RWPE1 (cell line): ENCODE measurements at places on chromosomes 5 and 9.

DNA sequence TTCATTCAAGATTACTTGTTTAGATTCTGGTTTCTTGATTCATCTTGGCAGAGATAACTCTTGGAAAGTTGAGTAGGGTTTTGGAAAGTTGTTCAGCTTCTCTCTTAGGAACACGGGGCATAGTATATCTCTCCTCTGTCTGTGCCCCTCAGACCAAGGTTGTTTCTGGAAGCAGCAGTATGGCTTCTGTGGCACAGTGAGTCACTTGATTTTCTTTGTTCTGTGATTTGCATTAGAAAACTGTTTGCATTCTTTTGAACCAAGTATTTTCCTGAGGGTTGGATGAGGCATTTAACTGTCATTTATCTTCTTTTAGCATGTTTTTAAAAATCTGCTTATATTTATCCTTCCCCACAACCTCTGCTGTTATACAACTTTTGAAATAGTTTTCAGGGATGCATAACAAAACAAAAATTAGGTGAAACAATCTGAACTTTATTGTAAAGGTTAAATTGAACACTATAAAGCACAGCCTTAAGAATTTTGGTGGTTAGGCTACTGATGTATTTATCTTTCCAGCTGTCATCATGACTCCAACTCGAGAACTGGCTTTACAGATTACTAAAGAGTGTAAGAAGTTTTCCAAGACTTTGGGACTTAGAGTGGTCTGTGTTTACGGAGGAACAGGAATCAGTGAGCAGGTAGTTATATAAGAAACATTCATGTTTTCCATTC, 26.5 kb downstream of the DDX46 start:
- DNase-seq: no peak

DNA sequence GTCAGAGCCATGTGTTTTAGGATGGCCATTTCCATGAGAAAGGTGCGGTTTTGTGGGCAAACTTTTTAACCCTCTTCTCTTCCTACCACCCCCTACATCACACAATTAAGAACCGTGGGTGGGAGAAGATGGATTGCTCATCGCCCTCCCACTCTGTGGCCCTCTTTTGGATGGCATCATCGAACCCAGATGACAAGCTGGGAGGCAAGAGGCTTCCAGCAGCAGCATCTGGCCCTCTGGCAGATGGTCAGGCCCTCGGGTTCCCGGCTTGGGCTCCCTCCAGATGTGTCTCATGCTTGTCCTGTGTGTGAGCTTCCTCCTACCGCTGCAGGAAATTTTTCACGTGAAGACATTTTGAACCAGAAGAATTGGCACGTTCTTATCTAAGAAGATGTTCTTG, 199.9 kb downstream of the EBF1 start:
- DNase-seq: no peak

DNA sequence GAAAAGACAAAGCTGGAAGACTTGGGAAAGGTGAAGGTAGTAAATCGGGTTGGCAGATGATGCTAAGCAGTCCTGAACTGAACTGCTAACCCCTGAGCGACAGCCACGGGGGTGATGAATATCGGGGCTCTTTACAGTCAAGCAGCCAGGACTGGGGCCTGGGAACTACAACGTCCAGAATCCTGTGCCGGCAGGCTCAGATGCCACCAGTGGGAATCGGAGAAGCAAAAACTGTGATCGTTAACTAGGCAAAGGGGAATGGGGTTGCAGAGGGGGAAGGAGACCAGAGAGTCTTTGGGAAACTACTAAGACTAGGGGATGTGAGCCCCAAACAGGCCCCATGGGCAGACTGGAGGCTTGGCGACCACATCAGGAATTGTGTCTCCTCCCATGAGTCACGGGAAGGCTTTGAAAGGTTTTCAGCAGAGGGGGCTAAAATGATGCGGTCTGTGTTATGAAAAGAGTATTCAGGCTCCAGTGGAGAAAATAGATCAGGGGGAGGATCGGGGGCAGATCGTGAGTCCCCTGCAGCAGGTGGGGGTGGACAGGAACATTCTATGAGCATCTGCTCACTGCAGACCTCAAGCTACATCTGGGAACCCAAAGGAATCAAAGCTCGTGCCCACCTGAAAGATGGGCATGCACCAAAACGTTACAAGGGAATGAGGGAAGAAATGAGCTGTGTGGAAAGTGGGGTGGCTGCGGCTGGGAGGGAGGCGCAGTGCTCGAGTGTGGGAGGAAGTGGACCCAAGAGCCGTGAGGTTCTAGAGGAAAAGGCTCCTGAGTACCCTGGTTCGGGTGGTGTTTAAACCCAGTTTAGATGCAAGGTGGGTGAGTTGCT, 53.8 kb downstream of the HRH2 start:
- DNase-seq: no peak

GRCh38 chr5:76641514-76642120, 18.4 kb upstream of the F2RL2 start:
- DNase-seq: peak; percentile 63

DNA sequence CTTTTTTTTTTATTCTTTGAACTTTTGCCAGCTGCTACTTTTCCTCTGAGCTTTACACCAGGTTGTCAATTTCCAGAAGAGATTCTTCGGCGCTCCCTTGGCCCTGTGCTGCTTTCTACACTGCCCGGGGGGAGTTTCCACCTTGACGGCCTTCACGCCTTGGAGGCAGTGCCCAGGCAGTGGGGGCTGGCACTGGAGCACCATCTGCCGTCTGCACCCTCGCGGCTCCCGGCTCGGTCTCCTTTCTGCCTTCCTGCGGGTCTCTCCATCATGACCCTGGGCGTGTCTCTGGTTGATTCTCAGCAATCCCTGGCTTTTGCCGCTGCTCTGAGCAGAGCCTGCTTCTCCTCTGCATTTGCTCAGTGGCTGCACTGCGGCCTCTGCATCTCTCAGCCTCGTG, 2.9 kb downstream of the SLC6A18 start:
- DNase-seq: no peak

GRCh38 chr9:112743216-112743836, 7.2 kb upstream of the SNX30 start:
- no peak for DNase-seq

DNA sequence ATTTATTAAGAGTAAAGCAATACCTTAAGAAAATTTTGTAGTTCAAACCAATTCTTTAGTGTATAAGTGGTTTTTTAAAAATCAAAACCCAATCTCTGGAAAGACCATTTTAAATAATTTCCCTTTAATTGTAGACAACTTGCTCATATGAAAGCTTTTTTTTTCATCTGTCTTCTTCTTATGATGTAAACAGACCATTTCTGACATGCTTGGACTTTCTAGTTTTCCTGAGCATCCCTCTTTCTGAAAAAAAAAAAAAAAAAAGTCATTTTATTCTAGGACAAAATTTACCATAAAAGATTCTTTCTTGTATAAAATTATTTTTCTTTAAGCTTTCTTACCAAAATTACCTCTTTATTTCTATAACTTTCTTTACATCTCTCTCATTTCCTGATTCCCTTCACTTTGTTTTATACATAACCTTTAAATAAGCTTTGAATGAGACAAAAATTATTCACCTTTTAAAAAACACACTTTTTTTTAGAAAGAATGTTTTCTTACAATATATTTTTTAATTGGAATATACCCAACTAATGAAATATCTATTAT, 67.5 kb downstream of the COL15A1 start:
- DNase-seq: no peak

GRCh38 chr5:144356489-144356888, 185.8 kb downstream of the KCTD16 start:
- DNase-seq: no peak

DNA sequence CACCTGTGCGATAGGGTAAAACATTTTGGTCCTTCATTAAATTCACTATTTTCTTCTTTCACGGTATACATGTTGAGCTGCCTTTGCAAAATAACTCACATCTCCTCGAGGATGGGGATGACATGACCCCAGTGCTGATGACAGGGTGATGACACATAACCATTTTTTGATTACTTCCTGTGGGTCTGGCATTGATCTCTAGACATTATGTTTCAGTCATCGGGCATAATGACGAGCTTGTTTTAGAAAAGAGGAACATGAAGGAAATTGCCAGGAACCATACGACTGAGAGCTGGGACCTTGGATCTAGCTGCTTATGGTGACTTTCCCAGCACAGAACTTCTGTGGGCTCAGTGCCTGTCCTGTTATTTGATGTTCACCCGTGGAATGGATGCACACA, 25.2 kb downstream of the COL5A1 start:
- DNase-seq: peak; percentile 91

GRCh38 chr5:177963966-177964365, 32.1 kb downstream of the PROP1 start:
- no peak for DNase-seq

- no peak for DNase-seq
Observed at GRCh38 chr9:23586906-23587305, 239.1 kb downstream of the ELAVL2 start.

- no peak for DNase-seq
Observed at GRCh38 chr9:69933445-69933844, 110.2 kb upstream of the MAMDC2 start.

DNA sequence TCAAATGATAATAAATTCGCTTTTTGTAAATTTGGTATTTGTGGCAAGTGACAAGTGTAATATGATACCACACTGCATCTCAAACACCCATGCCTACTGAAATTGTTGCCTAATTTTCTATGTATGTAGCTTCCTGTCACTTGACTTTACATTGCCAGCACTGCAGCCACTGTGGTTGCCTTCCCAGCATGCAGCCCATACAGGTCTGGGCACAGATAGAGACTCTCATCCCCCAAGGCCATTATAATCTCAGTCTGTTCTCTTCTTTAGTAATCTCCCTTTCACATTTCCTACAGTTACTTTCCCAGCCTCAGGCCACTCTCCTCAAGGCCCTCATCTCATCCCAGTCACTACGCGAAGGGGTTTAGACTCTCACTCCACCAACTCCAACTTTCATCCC, 1200.6 kb downstream of the PTPRD start:
- no peak for DNase-seq

- DNase-seq: no peak
Observed at GRCh38 chr5:52043543-52043942, 660.3 kb downstream of the ISL1 start.

DNA sequence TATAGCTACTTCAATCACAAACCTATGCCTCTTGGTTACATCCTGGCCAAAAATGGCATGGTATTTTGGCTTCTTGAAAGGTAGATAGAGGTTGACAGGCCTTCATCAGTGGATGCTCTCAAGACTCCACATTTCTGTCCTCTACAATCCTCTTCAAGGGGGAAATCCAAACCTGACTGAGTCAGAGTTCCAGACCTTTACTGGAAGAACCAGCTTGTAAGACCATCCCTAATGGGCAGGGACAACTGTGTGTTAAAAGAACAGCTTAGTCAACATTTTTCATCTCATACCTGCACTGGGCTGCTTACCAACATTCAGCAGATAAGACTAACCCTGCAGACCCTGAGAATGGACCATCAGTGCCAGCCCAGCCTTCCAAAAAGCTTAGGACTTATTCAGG, 155.7 kb downstream of the CDK5RAP2 start:
- DNase-seq: peak; percentile 21

- DNase-seq: peak; percentile 76
Observed at GRCh38 chr5:150801117-150801927, 22.8 kb downstream of the SMIM3 start.

DNA sequence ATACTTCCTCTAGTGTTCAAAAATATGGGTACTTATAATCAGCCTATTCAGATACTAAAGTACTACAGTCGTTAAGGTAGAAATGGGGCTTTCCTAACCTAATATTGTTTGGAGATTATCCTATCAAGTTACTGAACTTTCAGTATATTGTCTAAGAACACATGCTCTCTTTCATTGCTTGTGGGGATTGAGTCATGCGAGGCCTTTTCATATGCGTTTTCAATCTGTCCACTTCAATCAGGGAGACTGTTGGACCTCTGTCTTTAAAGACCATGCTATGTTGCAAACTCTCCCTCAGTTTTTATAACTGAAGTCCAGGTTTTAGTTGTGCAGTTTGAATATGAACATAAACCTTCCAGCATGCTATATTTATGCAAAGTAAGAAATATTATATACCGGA, 15.0 kb downstream of the PRR16 start:
- no peak for DNase-seq

- peak; percentile 76 for DNase-seq
Observed at GRCh38 chr9:25678147-25678666, at the start of gene TUSC1. TUSC1 (minus strand) TSS chr9:25678444; CDS start chr9:25678312, 132 bp downstream.

DNA sequence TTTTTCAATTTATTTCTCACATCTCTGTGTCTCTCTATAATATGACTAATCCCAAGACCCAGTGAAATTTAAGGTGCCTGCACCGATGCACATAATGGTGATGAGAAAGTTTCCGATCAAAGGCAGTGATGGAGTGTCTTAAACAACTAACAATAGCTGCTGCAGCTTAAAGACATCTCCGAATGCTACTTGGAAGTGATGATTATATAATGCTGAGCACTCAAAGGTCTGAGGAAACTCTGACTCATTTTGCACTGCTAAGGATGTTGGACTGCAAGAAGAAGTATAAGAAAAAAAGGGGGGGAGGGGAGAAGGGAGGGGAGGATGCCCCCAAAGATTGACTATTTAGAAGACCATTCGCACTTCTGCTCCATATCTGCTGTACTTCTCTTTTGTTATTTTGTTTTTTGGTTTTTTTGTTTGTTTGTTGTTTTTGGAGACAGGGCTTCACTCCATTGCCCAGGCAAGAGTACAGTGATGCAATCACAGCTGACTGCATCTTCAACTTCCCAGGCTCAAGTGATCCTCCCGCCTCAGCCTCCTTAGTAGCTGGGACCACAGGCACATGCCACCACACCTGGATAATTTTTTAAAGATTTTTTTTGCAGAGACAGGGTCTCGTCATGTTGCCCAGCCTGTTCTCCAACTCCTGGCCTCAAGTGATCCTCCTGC, 192.2 kb downstream of the HSD17B3 start:
- DNase-seq: no peak

DNA sequence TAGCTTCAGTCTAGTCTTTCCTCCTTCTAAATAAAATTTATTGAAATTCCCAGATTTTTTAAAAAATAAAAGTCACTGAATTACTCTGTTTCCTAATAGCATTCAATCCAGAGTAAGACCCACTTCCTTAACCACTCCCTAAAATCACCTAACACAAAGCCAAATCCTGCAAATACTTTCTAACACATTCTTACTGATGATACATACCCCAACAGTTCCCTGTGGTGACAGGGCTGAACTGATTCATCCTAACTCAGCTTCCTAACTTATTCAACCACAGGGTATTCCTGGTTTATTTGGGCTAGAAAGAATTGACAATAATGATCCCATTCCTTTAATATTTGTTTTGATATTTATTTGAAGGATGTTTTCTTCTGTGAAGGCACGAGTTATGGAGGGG, 40.7 kb upstream of the ZNF300 start:
- no peak for DNase-seq

GRCh38 chr5:133562554-133562953, 49.8 kb downstream of the FSTL4 start:
- no peak for DNase-seq
